ENCODE measurements at places on chromosomes 5 and 9. TPM values are rescaled to one million over a fixed set of nuclear protein-coding genes. Genes with fewer than 3 reads are reported as not detected.

FAM151B gene
- 9.8 TPM for total RNA-seq

IL7R gene
- total RNA-seq = 0.12 TPM

FSD1L gene
- total RNA-seq = 4.5 TPM

PCAT7 gene
- not detected for total RNA-seq

LAMC3 gene
- total RNA-seq = 0.12 TPM

SLC46A2 gene
- total RNA-seq = not detected

CLTA gene
- 287 TPM for total RNA-seq

SHOC1 gene
- total RNA-seq = not detected

ANKRD20A1 gene
- total RNA-seq = 0.12 TPM

CDHR2 gene
- total RNA-seq = not detected

FOXD4L5 gene
- 0.06 TPM for total RNA-seq

PCDH12 gene
- 1.7 TPM for total RNA-seq

FBLL1 gene
- total RNA-seq = 0.56 TPM

CYLC2 gene
- total RNA-seq = not detected

ENTPD2 gene
- total RNA-seq = not detected

EIF4E1B gene
- total RNA-seq = not detected

NACC2 gene
- total RNA-seq = 29.2 TPM

OSMR gene
- 56.5 TPM for total RNA-seq

PDE6A gene
- total RNA-seq = not detected

ZNF300 gene
- 4.9 TPM for total RNA-seq

NIM1K gene
- total RNA-seq = 0.53 TPM

PDGFRB gene
- 159 TPM for total RNA-seq

NR3C1 gene
- total RNA-seq = 55.1 TPM

JAKMIP2 gene
- total RNA-seq = 0.92 TPM

TUBB4B gene
- total RNA-seq = 144 TPM

ADAMTS2 gene
- 36.5 TPM for total RNA-seq

TMC1 gene
- total RNA-seq = 0.93 TPM

ADAMTSL2 gene
- 0.79 TPM for total RNA-seq

KDM4C gene
- total RNA-seq = 30.3 TPM

SLC34A1 gene
- total RNA-seq = not detected

STOM gene
- 86.2 TPM for total RNA-seq

All from aortic smooth muscle cell (primary cell).